ENCODE measurements at places on chromosomes 2 and 18. TPM values are rescaled to one million over a fixed set of nuclear protein-coding genes. Genes with fewer than 3 reads are reported as not detected.

DNA sequence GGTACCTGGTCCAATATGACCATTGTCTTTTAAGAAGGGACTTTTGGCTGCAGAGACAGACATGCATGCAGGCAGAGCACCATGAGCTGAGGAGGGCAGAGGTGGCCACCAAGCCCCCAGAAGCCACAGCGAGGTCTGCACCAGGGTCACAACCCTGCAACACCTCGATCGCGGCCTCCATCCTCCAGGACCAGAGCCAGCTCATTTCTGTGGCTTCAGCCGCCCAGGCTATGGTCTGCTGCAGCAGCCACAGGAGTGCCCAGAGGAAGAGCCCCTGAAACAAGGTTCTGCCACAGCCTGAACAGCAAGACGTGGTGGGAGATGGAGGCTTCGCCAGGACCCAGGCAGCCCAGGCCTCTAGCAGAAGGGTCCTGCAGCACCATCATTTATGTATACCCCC, 53.9 kb downstream of the ANKMY1 start:
- DNase-seq = no peak

GRCh38 chr2:111626037-111626864, 257.7 kb downstream of the ANAPC1 start:
- no peak for DNase-seq

- DNase-seq = no peak
Observed at GRCh38 chr2:16653083-16653375, 12.6 kb downstream of the CYRIA start.

DNA sequence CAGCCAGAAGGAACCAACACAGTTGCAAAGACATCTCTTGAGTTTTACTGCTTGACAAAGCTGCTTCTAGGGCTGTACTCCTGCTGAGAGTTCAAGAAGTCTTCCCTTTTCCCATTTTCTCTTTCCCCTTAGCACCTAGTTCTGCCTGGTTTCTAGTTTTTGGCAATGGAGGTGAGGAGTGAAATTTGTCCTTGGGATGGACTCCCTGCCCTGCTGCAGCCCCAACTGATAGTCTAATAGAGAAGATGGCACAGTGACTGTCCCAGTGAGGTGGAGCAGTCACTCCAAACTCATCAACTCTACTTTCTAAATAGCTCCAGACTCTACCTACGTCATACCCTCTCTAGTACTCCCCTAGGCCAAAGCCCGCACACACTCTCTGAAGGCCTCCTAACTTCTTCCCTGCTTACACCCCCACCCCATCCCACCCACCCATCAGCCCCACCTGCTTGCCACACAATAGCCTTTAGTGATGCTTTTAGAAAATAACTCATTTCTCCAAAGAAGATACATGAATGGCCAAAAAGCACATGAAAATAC, 164.4 kb downstream of the DDX1 start:
- no peak for DNase-seq

DNA sequence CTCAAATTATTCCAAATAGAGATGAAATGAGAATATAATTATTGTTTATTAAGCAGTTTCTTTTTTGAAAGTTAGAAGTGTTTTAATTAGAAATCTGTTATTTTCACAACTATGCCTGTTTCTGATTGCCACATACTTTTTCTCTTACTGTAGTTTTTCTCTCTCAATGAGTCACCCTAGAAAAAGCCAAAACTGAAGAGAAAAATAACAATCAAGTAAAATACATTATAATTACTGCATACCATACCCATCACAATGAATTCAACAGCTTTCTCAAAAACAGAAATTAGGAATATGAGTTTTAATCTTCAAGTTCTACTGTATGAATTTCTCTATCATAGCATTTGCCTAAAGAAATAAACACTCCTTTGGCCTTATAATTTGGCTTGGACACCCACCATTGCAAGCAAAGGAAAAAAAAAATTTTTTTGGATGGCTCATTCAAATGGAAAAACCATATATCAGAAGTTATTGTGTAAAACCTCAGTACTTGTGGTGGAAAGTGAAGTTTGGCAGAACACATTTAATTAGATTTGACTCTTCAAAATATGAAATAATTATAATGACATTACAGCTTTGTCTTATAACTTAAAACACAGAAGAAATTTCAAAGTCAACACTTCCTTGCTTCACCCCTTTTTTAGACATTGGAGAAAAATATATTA, 138.5 kb downstream of the DYM start:
- DNase-seq = no peak

DNA sequence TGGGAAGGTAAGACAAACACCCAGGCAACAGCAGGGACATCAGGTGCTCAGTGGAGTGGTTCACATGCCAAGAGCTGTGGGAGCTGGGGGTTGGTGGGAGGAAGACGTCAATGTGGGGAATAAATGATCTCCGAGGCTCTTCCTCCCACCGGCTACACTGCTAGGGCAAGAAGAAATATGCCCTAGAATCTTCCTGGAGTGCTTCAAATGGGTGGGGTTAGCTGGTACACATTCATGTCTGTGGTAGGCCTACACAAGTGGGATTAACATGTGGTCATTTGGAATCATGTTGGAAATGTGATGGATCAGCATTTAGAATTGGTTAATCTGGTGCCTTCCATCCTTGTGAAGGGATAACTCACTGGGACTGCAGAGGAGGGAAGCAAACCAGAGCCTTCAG, 12.4 kb upstream of the ZFP36L2 start:
- no peak for DNase-seq

DNA sequence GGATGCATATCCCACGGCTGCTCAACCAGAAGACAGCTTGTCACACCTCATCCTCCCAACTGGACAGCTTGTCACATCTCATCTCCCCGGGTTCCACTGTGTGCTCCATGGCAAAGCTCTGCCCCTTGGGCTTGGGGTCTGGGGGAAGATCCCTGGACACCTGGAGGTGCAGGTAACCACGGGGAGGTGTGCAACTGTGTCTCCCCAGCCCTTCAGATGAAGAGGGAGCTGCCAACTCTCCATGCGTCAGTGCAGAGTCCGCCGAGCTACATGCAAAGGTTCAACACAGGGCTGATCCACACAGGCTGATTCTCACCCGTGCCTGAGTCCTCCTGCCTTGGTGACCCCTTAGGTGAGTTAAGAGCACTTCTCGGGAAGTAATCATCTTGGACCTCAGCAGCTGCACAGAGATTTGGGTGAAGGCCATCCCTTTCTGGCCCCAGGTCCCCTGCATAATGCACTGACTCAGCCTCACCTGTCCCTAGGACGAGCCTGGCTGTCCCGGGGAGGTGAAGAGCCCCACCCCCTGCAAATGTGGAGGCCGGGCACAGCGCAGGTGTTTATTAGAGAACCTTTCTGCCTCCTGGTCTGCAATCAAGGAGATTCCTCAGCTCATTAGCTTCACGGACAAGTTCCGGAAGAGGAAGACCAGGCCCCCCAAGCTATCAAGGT, 157.9 kb downstream of the PXDN start:
- no peak for DNase-seq

DNA sequence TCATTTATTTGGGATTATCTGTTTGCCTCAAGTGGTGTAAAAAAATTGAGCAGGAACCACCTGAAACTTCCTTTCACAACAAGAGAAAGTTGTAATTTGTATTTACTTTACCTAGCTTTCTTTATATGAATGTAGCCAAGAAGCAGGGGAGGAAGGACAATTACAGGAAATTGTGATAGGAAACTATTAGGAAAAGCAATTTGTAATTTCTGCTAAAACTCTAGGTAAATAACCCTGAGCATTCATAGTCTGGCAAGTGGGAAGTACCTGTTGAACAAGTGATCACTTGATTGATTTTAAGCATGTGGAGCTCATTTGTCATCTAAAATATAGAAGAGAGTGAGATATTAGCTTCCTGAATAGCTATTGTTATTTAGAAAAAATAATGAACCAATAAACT, 5.0 kb downstream of the TFPI start:
- DNase-seq = no peak

DNA sequence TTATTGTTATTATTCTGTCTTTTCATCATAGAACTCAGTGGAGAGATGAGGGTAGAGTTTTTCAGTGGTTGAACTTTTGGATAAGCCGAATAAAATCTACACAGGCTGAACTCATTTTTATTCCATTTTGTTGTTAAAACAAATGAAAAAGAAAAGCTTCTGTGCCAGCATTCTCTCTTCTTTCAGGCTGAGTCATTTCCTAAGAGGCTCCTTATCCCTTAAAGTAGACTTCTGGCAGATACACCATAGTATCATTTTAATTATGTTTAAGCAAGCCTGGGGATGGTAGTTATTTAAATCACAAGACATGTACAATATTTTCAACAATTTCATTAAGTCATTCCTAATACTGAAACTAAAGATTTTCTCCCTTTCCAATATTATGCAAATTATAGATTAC, 1364.0 kb upstream of the NRXN1 start:
- DNase-seq = no peak

GRCh38 chr2:213475433-213475832, 191.2 kb downstream of the SPAG16 start:
- no peak for DNase-seq

- no peak for DNase-seq
Observed at GRCh38 chr2:72605836-72606442, 219.9 kb downstream of the EXOC6B start.

GRCh38 chr2:165239230-165239629, at the start of gene SCN2A:
SCN2A (plus strand) TSS chr2:165239414; CDS start chr2:165295824, 56,410 bp downstream.
- no peak for DNase-seq

DNA sequence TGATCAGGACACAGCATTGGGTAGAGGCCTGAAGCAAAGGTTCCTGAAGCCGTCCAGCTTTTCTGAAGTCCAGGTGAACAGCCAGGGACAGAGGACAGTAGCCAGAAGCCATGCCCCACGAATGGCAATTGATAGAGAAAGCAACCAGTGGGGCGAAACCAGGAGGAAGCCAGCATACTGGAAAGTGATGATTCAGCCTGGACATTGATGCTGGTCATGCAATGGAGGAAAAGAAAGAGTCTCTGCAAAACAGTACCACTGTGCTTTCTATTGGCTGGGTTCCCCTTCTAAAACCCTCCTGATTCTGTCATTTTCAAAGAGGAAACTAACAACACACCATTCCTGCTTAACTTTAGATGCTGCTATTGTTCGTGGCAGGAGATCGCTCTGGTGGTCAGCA, 221.4 kb upstream of the EPAS1 start:
- no peak for DNase-seq

DNA sequence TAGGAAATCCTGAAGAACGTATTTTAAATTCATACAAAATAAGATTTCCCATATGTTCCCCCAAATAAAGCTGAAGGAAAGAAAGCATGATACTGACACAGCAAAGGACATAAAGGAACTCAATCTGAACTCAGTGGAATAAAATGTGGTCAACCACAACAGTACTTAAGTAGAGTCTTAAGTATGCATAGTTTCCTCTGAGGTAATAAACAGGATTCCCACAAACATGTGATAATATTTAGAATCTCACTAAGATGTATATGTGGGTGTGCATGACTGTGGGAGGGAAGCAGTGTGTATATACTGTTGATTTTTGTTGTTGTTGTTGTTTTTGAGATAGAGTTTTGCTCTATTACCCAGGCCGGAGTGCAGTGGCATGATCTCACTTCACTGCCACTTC, 69.3 kb downstream of the NOL10 start:
- DNase-seq = no peak

DNA sequence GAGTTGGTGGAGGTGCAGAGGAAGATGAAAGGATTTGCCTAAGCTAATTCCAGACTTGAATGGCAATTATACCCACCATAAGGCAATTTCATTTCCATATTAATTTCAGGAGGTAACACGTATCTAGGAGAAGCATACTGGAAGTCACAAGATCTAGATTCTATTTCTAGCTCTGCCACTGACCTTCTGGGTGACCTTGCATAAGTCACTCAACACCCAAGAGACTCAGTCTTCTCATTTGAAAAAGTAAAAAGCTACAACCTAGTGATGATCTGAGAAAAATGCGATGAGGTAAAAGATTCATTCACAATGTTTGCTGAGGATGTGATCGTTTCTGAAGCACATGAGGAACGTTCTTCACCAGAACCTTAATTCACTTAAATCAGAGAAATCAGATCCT, 55.9 kb downstream of the GRB14 start:
- DNase-seq = no peak

DNA sequence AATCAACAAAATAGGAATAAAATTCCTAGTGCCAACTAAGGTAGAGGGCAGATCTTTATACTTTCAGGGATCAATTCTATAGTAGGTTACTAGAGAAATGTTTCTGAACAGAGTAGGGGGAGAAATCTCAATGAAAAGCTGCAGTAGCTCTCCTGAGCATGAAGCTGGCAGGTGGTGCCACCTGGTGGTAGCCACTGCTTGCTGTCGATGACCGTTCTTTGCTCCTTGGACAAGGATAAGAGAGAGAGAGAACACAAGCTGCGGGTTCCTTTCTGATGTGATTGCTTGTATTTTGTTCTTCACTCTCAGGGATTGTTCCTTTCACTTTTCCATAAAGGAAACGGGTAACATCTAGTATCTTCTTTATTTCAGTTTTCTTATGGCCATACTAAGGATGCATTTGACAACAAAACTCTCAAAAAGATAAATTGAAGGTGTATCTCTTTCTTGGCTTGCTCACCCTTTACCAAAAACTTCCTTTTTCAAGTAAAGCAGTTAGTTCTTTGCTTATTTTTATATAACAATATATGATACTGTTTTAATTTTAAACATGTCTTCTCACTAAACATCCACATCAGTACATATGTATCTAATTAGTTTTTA, 18.6 kb upstream of the MRPL19 start:
- DNase-seq = peak; percentile 58

GRCh38 chr2:59816075-59816474, 737.4 kb downstream of the BCL11A start:
- no peak for DNase-seq

DNA sequence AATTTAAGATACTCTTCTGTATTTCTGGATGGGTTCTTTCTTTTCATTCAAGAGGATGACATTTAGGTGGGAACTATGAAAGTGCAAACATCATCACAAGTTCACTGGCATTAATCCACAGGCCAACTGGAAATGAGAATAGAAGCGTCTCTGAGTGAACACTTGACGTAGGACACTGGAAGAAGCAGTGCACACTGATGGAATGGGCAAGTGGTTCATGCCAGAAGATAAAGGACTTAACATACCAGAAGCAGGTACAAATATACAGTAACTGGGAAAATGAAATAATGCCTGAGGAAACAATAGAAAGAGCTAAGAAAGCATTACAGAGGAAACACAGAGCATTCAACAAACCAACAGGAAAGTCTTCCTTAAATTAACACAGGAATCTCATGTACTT, 120.9 kb upstream of the CCDC195 start:
- DNase-seq = no peak

GRCh38 chr18:33157893-33158292, 282.6 kb downstream of the CCDC178 start:
- no peak for DNase-seq

DNA sequence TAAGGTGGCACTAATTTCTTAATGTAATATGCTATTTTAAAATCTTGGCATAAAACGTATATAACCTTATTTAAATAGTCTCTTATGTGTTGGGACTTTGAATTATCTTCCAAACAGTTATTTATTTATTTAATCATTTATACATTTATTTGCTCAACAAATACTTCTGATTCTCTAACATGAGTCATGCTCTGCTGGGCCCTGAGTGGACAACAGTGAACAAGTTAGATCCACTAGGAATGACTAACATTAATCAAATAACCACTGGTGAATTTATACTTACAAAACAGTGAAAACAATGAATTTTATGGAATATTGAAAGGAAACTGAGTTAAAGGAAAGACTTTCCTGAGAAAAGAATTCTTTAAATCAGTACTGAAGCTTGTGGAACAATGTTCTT, 1257.2 kb upstream of the CHAC2 start:
- DNase-seq = no peak

GRCh38 chr2:160052531-160052930, 9.9 kb downstream of the PLA2R1 start:
- no peak for DNase-seq

SLC30A3 gene
- 0.22 TPM for total RNA-seq

PLGLB1 gene
- total RNA-seq = 0.74 TPM

RAD51AP2 gene
- not detected for total RNA-seq

VAMP8 gene
- total RNA-seq = 94.3 TPM

FZD7 gene
- 0.52 TPM for total RNA-seq

SLC9A4 gene
- not detected for total RNA-seq

PLEKHM3 gene
- total RNA-seq = 4.5 TPM
